ENCODE measurements at places on chromosomes 5 and 9.
A peak's percentile ranks its signal among the peaks of the same experiment; 100 is the strongest.

- no peak for DNase-seq
Observed at GRCh38 chr5:99775189-99775588, 760.0 kb upstream of the FAM174A start.

DNA sequence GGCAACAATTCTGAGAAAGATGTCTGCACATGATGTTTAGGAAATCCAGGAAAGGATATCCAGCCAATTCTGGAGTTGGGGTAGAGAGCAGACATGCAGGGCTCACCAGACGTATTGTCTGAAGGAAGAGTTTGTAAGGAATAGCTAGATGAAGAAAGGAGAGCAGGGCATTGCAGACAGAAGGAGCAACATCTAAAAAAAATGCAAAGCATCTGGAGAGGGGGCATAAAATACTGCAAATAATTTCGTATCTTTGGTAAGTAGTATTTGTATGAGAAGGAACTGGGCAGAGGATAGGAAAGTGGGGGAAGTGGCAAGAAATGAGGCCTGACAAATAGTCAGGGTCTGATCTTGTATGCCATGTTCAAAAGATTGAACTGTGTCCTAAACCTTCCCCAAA is 74.8 kb downstream of the MACIR start:
- no peak for DNase-seq

- no peak for DNase-seq
Observed at GRCh38 chr9:119349351-119349825, 19.8 kb downstream of the BRINP1 start.

- no peak for DNase-seq
Observed at GRCh38 chr9:126031116-126031515, 283.9 kb downstream of the PBX3 start.

DNA sequence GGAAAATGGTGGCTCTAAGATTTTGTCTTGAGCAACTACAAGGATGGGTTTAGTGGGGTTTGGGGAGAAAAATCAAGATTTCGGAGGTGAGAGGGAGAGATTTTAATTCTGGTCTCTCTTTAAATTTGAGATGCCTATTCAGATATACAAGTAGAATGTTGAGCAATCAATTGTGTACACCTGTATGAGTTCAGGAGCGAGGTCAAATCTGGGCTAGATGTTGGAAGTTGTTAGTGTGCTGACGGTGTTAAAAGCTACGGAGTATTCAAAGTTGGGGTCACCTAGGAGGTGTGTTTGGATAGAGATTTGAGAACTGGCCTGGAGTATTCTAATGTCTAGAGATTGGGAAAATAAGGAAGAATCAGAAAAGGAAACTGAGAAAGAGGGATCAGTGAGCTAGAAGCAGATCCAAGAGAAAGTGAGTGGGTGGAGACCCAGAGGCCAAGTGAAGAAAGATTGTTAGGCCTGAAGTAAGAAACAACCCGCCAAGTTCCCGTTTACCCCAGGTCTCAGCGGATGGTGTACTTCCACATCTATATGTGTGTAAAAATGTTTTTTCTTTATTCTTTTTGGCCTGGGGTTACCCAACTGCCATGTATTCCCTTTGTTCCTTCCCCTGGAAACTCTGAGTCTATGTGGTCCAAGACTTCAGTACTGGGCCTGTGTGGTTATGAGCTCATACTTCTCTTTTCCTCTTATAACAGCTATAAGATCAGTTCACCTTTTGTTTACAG is 11.9 kb upstream of the ARHGAP26 start:
- no peak for DNase-seq

DNA sequence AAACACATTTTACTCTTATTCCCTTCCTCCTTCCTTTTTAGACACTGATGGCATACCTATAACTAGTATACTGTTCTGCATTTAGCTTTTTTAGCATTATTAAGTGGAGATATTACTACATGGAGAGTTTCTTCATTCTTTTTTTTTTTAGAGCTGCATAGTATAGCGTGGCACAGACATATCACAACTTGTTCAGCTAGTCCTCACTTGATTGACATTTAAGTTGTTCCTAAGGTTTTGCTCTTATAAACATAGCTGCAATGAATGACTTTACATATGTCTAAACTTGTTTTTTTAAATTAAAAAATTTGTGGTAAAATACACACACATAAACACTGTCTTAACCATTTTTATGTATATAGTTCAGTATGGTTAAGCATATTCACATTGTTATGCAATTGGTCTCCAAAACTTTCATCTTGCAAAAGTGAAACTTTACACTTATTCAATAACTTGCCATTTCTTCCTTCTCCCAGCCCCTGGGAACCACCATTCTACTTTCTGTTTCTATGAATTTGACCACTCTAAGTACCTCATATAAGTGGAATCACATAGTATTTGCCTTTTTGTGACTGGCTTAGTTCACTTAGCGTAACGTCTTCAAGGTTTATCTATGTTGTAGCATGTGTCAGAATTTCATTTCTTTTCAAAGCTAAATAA is 48.7 kb downstream of the ANKDD1B start:
- DNase-seq: no peak

GRCh38 chr5:61409568-61409967 is 77.5 kb downstream of the ZSWIM6 start:
- no peak for DNase-seq

- DNase-seq: no peak
Observed at GRCh38 chr5:39519566-39520231, 94.9 kb upstream of the DAB2 start.

- DNase-seq: no peak
Observed at GRCh38 chr9:88387036-88387551, 1.1 kb upstream of the SPIN1 start.

GRCh38 chr9:11326231-11326630 is 713.4 kb upstream of the PTPRD start:
- no peak for DNase-seq

GRCh38 chr9:114224247-114224610 is 68.9 kb downstream of the COL27A1 start:
- DNase-seq: no peak

DNA sequence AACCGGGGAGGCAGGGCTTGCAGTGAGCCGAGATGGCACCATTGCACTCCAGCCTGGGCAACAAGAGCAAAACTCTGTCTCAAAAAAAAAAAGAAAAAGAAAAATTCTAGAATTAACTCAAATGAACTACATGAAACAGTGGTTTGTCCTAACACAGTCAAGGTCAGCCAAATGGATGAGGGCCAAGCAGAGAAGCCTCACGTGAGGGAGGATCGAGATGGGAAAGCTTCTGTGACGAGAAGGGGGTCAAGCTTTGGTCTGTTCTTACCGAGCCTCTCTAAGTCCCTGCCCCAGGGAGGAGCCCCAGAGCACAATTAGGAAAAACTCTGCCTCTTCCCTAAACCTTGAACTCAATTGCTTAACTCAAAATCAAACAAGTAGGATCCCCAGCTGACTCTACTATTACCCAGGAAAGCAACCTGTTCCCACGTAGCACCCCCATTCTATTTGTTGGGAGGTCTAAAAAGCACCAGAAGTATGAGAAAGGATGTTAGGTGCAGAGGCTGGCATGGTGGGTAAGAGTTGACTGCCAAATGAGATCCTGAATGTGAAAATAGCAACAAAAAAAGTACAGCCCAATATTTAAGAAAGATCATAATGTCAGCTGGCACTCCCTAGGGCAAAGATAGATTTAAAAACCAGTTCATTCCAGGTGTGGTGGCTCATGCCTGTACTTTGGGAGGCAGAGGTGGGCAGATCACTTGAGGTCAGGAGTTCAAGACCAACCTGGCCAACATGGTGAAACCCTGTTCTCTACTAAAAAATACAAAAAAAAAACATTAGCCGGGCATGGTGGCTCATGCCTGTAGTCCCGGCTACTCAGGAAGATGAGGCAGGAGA is 7.2 kb downstream of the ALDH7A1 start:
- DNase-seq: no peak

- no peak for DNase-seq
Observed at GRCh38 chr5:33409435-33410170, 31.2 kb upstream of the TARS1 start.

- DNase-seq: no peak
Observed at GRCh38 chr5:136094189-136094912, 38.3 kb upstream of the SMAD5 start.

DNA sequence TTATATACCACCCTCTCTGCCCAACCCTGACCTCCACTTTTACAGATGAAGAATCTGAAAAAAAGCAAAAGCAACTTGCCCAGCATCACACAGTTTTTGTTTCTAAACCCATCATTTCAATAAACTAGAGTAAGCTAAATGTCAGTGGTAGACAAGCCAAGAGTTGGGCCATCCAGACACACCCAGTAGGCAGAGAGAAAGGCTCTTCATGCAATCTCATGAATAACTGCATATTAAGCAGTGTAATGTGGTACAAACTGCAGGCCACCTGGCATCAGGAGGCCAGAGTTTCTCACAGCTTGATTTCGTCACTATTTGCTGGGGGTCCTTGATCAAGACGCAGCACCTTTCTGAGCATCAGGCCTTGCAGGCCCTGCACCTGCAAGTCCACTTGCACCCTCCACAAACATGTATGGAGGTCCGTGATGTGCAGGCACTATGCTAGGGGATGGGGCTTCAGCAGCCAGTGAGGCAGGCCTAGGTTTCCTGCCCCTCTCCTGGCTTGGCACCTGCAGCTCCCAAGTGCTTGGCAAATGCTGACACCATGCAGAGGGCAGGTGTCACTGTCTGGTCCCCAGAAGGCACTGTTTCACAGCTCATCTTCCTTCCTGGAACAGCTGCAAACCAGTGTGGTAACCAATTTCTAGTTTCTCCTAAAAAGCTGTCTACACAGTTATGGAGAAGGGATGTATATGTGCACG is 29.8 kb downstream of the ADAM19 start:
- no peak for DNase-seq

- DNase-seq: peak; percentile 99
Observed at GRCh38 chr5:167759057-167759821, 532.2 kb upstream of the WWC1 start.

DNA sequence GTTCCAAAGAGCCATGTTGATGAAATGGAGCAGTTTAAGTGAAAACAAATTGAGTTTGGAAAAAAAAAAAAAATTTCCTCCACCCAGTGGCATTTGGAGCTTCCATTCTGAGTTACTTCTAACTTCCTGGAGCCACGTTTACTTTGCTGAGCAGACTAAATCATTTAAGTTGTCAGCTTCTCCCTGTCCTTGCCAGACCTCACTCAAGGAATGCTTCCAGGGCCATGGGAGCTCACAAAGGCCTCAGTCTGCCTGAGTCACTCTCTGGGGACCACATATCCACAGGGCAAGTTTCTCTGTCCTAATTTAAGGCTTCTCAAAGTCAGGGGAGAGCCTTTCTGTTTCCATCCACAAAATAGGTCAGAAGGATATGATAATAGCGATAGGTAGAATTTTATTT is 210.3 kb upstream of the TNC start:
- no peak for DNase-seq

GRCh38 chr9:129245276-129245675 is 67.2 kb upstream of the IER5L start:
- DNase-seq: peak; percentile 22

DNA sequence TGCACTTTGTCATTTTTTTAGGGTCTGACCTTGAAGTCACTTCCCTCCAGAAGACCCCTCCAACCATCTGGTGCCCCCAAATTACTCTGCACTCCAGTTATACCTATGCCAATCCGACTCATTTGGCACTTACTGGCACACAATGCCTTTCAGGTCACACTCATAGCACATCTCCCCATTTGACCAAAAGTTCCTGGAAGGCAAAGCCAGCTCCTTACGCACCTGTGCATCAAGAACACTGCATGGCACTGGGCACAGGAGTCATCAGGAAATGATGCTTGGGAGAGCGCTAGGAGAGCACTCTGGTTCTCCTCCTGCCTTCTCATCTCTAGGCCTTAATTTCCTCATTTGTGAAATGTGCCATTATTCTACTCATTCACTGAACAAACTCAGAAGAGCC is 2.9 kb downstream of the TNIP1 start:
- no peak for DNase-seq

GRCh38 chr9:124018730-124019697 is 7.4 kb downstream of the LHX2 start:
- DNase-seq: no peak

GRCh38 chr9:68999393-69000105 is 14.4 kb downstream of the PRKACG start:
- DNase-seq: no peak

GRCh38 chr9:89563571-89564345 is 41.1 kb upstream of the GADD45G start:
- DNase-seq: no peak

GRCh38 chr9:27460226-27461023 is 63.7 kb upstream of the IFNK start:
- DNase-seq: no peak

- DNase-seq: no peak
Observed at GRCh38 chr5:68066277-68066955, 149.1 kb upstream of the PIK3R1 start.

DNA sequence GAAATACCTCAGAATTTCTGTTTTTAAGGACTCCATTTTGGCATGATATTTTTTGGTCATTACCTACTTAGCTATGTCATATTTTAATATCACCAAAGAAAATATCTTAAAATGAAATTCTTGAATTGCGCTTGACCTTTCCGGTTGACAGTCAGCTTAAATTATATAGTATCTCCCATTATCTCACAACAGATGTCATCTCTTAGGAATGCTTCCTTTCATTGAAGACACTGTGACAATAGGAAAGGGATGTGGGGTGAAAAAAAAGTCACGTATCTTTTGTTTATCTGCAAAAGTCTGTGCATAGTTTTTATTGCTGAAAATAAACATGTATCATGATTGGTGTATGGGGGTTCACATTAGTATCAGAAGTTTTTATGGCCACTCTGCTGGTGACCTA is 105.8 kb downstream of the INVS start:
- DNase-seq: no peak

DNA sequence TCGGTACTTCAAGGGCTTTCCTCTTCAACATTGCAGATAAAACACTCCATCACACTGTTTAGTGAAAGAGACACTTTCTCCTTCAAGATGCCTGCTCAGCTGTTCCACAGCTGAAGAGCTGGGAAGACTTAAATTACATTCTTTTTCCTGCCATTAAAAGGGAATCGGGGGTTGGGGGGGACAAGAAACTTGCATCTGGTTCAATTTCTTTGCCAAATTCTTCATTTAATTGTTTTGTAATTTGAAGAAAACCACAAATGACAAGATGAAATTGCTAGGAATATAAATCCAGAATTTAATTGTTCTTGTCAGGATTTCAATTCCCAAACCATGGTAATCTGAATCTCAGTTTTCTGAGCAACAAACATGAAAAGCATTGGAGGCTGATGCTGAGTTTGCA is 478.3 kb downstream of the EBF1 start:
- DNase-seq: no peak

DNA sequence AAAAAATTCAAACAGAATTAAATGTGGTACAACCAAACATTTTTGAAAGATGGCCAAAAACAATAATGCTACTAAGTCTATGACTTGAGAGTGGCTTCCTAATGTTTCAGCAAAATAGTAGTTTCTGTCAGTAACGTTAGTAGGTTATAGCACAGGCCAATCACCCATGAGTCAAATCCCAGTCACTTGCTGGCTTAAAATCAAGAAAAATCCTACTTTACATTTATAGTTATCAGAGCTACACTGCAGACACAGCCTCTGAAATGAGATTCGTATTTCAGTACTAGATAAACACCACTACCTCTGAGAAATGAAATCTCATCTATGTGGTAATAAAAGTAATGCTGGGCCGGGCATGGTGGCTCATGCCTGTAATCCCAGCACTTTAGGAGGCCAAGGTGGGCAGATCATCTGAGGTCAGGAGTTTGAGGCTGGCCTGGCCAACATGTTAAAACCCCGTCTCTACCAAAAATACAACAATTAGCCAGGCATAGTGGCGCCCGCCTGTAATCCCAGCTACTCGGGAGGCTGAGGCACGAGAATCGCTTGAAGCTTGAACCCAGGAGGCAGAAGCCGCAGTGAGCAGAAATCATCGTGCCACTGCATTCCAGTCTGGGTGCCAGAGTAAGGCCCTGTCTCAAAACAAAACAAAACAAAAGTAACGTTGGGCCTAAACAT is 6.1 kb downstream of the ZDHHC21 start:
- no peak for DNase-seq
